Stimulated activated CD8-positive, alpha-beta memory T cell treated with anti-CD3 and anti-CD28 coated beads, Interleukin-4, amount 100 ng/mL, for 24 hours (primary cell): ENCODE measurements at places on chromosomes 1 and 21.

DNA sequence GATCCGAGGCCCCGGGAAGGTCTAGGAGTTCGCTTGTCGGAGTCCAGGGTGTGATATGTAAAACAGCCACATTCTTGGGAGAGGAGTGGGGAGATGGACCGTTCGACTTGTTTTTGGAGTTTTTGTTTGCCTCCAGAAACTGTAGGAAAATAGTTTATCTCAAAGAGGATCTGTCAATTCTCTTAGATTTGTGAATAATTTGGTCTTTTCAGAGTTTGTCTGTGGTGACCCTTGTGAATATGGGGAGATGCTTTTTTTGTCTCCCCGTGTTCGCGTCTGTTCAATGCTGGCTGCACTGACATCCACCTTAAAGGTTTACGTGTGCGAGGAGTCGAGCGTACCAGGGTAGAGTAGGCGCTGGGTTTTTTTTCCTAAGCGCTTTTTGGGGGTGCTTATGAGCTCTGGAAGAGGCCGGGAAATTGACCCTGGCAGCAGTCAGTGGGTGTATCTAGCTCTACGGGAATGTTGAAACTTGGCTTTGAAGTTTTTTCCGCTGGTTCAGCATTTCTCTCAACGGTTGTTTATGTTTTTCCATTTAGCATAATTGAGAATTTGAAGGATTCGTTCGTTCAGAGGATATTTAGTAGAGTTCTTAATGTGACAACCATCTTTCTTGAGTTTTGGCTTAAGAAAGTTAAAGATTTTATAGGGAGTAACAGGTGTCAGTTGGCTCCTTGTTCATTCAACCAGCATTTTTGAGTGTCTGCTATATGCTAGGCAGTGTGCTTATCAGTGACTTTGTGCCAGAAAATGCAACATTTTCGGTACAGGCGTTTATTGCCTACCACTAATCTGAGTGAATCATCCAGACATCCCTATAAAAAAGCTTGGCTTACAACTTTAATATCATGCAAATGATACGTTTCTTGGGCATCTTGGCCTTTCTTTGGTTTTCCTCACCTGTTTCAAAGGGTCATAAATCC lies 1.2 kb downstream of the SZRD1 start:
- no peak for DNase-seq

- DNase-seq = no peak
Measured at GRCh38 chr1:155809088-155809487, 47.9 kb downstream of the GON4L start.

DNA sequence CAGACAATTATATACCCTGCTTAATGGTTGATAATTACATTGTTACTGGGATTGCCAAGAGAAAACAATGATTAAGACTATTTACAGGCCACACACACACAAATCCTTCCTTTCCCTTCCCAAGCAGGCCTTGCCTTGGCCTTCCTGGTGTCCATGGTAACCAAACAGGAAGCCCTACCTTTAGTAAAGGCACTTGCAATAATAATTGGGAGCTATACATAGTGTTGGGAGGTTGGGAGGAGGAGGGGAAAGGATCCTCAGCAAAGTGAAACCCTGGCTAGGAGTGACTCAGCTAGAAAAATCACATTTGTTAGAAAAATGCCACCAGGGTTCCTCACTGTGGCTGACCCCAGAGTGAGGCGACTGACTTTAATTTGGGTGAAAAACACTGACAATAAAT lies 122.3 kb upstream of the ADAR start:
- no peak for DNase-seq

- DNase-seq = no peak
Measured at GRCh38 chr21:28856588-28857250, 136.0 kb downstream of the LTN1 start.

DNA sequence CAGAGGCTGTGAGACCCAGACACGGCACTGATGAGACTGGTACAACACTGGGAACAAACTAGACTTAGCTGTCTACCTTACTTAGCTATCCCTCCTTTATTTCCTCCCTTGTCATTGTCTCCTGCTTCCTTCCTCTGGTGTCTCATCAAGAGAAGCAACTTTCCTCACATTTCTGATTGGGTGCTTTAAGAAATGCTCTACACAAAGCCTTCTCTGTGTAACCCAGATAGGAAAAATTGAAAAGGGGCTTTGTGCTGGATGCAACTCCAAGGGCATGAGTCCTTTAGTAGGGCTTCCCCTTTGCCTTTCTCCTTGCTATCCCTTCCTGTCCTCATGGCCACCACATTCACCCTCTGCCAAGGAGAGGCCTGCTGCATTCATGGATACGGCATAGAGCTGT lies 274.5 kb downstream of the VAV3 start:
- no peak for DNase-seq

- DNase-seq = peak; percentile 31
Measured at GRCh38 chr1:245332513-245332912, 177.7 kb downstream of the KIF26B start.

DNA sequence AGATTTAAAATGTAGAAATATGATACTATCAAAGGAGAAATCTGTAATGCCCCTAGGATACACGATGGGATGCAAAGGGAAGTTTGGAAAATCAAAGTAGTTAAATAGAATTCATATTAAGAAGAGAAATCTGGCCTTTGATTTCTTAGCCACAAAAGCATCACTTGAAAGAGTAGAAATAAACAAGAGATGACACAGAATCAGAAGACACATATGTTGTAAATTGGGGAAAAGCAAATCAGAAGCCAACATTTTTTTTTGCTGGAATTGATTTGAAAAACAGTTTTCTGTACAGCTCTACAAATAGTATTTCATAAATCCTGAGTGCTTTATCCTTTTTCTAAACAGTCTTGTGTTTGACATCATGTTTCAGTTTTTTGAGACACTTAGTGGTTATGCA lies 12.4 kb upstream of the TNFSF18 start:
- DNase-seq = no peak

DNA sequence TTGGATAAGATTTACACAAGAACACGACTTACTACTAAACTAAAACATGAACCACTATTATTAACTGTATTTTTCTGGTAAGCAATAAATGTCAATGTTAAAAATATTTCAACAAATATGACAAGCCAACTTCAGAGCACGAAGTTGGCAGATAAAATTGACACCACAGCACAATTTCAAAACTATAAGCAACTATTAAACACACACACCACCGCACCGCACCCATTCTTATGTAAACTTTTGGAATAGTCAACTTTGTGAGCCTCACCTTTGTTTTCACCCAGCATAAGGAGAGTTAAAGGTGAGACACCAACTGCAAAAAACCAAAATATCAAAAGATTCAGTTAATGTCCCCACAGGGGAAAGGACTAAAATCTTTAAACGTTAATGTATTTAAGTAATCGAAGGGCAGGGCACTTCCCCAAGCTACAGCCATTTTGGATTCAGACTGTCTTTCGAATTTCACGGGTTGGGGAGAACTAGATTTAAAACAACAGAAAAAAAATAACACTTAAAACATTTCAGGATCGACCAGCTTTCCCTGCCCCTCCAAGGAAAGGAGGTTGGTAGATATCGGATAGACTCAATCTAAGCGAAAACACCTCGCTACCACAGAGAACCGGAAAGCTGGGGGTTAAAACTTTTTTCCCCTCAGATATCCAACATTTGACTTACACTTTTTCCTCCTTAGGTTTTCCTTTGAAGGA lies 872 bp downstream of the GPBP1L1 start:
- DNase-seq = no peak

- DNase-seq = peak; percentile 63
Measured at GRCh38 chr1:53485478-53486394, 26.5 kb downstream of the DMRTB1 start.

- DNase-seq = no peak
Measured at GRCh38 chr1:68230484-68230802, 1.9 kb downstream of the WLS start.
